ENCODE measurements at places on chromosomes 16 and 17.
A peak's percentile ranks its signal among the peaks of the same experiment; 100 is the strongest.

DNA sequence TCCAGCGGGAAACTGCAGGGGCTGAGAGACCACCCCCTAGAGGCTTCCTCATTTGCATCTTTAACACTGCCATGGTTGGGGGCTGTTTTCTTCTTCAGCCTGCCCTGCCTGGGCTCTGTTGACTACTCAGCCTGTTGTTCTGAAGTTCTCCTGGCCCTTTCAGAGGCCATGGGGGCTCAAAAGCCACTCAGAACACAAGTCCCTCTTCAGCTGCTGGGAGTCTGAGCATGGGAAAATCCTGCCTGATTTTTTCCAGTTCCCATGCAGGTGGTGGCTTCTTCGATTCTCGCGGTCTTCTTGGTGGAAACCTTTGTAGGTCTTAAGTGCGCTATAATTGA, 36.3 kb downstream of the PLCG2 start:
- no peak for DNase-seq

GRCh38 chr16:56970934-56971767, 9.4 kb downstream of the CETP start:
- DNase-seq = no peak

- DNase-seq = peak; percentile 24
Observed at GRCh38 chr17:82120148-82120547, 22.1 kb upstream of the FASN start.

DNA sequence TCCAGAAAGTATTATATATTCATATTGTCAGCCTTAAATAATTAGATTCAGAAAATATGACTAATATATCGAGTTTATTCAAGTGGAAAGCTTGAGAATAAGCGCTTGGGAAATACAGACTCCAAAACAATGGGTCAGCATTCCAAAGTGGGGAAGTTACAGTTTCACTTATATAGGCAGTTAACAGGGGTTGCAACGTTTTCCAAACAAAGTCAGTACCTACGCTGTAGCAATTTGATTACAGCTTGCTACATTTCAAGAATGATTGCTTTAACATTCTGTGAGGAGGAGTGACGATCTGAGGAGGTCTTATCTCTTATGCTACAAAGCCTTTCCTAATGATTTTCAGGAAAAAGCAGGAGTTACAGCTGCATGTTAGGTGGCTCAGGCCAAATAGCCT, 34.2 kb upstream of the HS3ST3A1 start:
- no peak for DNase-seq

DNA sequence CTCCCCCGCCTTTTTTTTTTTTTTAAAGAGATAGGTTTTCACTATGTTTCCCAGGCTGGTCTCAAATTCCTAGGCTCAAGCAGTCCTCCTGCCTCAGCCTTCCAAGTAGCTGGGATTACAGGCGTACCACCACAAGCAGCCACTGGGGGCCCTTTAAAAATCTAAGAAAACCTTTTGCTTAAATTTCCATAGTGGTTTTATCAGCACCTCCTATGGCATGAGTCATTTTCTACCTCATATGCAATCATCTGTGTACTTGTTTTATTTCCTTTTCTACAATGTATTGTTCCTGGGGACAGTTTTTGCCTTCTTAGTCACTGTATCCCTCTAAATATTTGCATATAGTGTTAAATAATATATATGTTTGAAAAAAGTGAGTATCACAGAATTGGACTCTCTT, 29.2 kb downstream of the GNA13 start:
- DNase-seq = no peak

GRCh38 chr16:89407282-89407924, 83.0 kb downstream of the ANKRD11 start:
- DNase-seq = no peak

GRCh38 chr17:70552982-70553334, 383.6 kb downstream of the KCNJ2 start:
- no peak for DNase-seq

DNA sequence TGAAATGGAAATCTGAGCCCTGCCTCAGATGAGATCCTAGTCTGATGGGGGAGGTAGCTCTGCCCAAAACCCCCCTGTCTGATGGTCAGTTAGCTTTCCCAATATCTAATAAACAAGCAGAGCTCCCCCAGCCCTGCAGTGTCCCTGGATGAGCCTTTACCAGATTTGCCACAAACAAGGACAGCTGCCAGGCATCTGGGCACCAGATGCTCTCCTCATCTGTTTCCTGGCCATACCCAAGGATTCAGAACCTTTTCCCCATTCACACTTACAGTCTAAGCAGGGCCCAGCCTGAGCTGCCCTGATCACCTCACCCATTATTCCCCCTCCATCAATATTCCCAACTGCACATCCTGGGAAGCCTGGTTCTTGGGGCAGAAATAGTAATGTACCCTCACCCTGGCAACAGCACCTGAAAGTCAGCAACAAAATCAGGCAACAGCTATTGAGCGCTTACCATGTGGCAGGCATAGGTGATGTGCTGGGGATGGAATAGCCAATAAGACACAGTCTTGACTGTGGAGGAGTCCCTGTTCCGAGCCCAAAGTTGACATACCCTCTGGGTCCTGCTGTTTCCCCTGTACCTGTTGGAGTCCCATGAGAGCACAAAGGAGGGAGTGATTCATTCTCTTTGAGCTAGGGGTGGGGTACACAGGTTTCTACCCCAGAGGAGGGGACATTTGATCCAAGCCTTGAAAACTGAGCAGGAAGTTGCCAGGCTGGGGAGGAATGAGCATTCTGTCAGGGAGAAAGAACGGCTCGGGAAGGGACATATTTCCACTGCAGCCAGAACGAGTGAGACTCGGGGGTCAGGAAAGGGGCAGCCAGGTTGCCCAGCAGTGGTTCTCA, 147.4 kb downstream of the TMEM132E start:
- DNase-seq = no peak

DNA sequence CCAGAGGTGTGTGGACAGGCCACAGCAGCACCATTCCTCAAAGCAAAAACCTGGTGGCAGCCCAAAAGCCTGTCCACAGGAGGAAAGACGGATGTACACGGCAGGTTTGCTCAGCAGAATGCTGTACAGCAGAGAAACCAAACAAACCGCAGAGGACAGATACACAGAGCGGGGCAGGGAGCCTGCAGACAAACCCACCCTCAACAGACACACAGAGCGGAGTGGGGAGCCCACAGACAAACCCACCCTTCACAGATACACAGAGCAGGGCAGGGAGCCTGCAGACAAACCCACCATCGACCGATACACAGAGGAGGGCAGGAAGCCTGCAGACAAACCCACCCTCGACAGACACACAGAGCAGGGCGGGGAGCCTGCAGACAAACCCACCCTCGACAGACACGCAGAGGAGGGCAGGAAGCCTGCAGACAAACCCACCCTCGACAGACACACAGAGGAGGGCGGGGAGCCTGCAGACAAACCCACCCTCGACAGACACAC, 53.0 kb upstream of the METRNL start:
- DNase-seq = no peak

GRCh38 chr17:77424585-77425344, 284.0 kb downstream of the SEC14L1 start:
- DNase-seq = no peak

DNA sequence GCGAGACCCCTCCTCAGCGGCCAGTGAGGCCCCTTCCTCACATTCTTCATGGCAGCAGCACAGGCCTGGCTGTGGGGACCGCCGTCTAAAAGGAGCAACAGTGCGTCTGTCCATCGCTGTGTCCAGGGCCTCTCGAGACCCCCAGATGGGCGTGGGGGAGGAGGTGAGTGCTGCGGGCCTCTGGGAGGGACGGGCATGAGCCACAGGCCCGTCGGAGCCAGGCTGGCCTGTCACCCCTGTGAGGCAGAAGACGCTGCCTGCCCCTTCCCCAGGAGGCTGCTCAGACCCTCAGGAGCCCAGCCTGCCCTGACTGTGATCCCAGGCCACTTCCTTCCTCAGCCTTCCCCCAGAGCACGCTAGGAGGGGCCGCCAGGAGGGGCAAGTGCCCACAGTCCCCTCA, 2.1 kb upstream of the PYCR1 start:
- no peak for DNase-seq

GRCh38 chr17:73782641-73783381, 138.6 kb upstream of the SDK2 start:
- no peak for DNase-seq

GRCh38 chr17:604765-605164, 109.9 kb downstream of the VPS53 start:
- no peak for DNase-seq

Measured in AG09309 (cell line).